ENCODE measurements at places on chromosomes 3 and 15. TPM values are rescaled to one million over a fixed set of nuclear protein-coding genes. Genes with fewer than 3 reads are reported as not detected.

The ROPN1 gene
- not detected for total RNA-seq

The HHLA2 gene
- not detected for total RNA-seq

The PCSK6 gene
- not detected for total RNA-seq

The MUC20 gene
- total RNA-seq, result 0.15 TPM

The NOX5 gene
- not detected for total RNA-seq

The PLA2G4F gene
- total RNA-seq, result not detected

The RAB43 gene
- 12.9 TPM for total RNA-seq

The AMOTL2 gene
- 91.1 TPM for total RNA-seq
